Urinary bladder (tissue), 4 donors: ENCODE measurements at places on chromosomes 5 and 9.

GRCh38 chr5:131419877-131420276 is 156.0 kb downstream of the CDC42SE2 start:
- DNase-seq, result no peak

DNA sequence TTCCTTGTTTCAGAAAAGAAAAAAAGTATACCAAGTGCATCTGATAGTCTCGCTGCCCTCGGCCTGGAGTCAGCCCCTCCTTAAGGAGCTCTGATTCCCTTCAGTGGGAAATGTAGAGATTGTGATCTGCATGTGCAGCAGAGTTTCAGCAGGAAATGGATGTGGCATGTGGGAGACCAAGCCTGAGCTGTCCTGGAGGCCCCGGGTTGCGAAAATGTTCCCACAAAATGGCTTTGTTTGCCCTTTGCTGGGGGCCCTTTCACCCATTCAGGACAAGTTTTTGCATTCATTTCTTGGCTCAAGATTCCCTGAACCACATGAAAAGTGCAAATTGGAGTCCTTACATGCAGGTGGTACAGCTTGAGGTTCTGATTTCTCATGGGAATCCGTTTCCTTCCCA is 230.9 kb downstream of the GADD45G start:
- DNase-seq, result no peak

DNA sequence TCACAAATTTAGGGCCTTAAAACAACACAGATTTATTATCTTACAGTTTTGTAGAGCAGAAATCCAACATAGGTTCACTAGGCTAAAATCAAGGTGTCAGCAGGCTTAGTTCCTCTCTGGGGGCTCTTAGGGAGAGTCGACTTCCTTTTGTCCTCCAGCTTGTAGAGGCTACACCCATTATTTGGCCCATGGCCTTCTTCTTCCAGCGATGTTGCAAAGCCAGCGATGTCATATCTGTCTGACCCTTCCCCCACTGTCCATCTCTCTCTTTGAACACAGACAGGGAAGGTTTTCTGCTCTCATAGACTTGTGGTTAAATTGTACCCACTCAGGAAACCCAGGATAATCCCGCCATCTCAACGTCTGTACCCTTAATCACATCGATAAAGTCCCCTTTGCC is 60.3 kb upstream of the SHB start:
- DNase-seq, result no peak

DNA sequence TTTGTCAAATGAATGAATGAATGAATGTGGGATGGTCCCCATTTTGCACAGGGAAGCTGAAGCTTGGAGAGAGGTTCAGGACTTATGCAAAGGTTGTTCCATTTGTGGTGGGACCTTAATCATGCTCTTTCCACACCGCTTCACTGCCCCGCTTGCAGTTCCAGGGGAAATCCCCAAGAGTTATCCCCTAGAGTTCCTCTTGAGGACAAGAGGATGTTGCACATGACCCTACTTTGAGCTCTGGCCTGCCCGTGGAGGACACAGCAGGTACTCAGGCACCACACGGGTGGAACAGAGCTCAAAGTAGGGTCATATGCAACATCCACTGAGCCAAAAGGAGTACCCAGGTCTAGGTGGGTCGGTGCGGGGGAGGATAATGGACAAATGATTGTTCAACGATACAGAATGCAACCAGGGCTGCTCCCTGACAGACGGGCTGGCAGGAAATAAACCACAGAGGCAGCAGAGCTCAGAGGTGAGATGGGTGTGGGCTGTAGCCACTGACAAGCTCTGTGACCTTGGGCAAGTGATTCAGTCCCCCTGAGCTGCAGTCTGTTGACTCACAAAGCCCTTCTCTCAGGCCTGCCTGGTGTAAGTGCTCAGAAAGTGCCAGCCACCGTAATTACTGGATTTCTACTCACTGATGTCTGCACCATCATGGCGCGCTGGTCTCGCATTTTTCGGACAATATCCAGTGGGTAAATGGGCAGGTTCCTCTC is 60.3 kb upstream of the EPB41L4B start:
- DNase-seq, result no peak

DNA sequence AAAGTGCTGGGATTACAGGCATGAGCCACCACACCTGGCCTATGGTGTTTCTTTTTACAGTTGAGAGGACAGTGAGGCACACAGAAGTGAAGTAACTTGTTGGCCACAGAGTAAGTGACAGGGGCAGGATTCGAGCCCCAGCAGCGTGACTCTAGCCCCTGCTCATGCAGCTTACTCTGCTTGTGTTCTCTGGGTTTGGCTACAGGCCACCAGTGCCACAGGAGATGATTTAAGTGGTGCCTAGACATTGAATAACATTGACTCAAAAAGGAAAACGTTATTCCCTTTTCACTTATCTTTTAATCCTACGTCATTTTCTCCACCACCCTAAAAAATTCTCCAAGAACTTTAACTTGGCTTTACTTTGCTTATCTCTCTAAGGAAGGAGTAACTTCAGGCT is 61.4 kb downstream of the SNX24 start:
- no peak for DNase-seq

DNA sequence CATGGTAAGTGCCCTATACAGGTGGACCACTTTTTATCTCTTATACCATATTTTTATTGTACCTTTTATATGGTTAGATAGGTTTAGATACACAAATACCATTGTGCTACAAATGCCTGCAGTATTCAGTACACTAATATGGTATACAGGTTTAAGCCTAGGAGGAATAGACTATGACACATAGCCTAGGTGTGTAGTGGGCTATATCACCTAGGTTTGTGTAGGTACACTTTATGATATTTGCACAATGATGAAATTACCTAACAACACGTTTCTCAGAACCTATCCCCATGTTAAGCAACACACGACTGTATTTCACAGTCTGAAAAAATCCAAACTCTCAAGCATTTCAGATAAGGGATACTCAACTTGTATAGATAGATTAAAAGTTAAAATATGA is 9.6 kb upstream of the PHF24 start:
- DNase-seq, result no peak

GRCh38 chr5:176317534-176318374 is 43.8 kb downstream of the KIAA1191 start:
- no peak for DNase-seq

GRCh38 chr5:81081461-81081835 is 121.3 kb downstream of the RASGRF2 start:
- DNase-seq, result no peak

DNA sequence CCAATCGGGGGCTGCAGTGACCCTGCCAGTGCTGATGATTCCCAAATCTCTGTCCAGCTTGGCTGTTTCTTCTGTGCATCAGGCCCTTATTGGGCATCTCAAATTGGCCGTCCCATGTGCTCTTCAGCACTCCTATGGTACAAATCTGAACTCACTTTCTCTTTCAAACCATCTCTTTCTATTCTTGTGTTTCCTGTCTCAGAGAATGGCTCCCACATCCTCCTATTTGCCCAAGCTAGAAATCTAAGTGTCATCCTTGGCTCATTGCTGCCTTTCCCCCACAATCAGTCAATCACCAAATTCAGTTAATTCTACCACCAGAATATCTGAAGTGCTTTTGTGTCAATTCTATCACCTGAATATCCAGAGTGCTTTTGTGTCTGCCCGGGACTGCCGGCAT is 336.6 kb downstream of the CWC27 start:
- DNase-seq, result no peak

DNA sequence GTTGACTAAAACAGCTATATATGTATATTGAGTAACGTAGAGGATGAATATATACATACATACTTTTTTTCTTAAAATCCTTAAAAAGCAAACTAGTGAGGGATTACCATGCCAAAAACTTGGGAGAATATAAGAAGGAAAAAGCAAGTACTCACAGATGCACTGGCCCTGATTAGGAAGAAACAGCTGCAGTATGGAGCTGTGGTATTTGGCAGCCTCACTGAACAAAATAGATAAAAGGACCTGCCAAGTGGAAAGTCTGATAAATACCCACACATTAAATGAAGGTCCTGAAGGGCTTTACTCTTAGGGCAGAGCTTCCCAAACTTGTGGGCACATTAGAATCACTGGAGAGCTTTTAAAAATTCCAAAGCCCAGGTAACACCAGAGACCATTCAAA is 80.6 kb downstream of the FEM1C start:
- no peak for DNase-seq

GRCh38 chr9:101705135-101705661 is 33.2 kb downstream of the GRIN3A start:
- no peak for DNase-seq

DNA sequence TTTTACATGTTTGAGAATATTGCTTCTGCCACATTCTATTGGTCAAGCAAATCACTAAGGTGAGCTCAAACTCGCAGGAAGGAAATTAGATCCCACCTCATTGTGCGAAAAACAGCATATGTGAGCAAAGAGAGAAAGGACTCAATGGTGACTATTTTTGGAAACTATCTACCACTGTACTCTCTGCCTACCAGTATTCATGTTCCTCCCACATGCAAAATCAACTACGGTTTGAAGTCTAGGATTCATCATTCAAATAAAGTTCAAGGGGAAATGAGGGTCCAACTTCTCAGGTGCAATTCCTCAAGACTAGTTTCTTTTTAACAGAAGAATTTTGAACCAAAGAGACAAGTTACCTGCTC is 60.6 kb downstream of the FAM174A start:
- DNase-seq, result no peak

DNA sequence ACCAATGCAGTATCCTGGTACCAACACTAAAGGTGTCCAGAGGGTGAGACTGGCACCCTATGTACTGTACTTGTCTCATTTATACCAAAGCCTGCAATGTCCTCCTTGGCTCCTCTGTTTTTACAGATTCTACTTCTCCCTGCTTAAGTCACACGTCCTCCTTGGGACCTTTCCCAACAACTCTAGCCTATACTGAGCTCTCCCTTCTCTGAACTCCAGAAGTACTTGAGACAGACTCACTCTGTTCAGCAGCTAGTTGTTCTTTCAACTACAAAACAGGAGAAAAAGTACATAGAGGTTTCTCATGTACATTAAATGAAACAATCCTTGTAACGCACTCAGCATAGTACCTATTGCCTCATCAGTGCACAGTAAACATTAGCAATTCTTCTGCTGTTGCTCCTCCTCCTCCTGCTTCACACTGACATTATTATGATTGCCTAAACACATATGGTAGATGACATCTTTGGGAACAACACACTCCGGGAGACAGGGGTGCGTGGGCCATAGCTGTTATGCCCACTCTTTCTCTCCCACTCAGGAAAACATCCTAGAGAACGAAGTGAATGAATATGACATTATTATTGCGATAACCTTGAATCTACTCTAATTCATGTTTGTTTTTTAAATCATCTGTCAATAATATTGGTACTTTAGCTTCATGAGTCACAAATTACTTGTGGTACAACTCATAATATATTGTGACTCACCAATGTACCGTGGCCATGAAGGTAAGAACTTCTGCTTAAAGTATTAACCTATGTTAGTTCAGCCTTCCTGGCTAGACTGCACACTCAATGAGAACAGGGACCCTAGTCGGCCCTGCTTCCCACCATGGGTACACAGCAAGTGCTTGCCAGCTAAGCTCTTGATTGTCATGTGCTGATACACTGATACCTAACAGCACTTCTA is 180.3 kb upstream of the ADRA1B start:
- no peak for DNase-seq

GRCh38 chr9:134925011-134925511 is 7.3 kb upstream of the FCN1 start:
- DNase-seq, result no peak

DNA sequence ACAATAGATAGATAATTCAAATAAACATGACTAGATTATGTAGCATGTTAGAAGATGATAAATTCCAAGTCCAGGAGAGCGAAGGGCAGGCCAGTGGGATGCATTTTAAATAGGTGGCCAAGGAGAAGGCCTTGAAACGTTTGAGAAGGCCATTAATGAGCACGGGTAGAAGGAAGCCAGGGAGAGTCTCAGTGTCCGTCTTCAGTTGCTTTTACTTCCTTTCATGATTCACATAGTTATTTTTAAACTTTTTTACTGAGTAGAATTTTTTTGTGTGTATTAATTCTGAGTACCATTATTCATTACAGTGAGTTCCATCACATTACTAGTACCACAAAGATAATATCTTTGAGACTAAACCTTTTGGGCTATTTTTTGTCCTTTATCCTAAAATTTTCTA is 259.2 kb downstream of the ARRDC3 start:
- no peak for DNase-seq
